ENCODE measurements at places on chromosomes 2 and 18. TPM values are rescaled to one million over a fixed set of nuclear protein-coding genes. Genes with fewer than 3 reads are reported as not detected.

- no peak for DNase-seq
These were observed 25.6 kb downstream of the GCA start for GRCh38 chr2:162369551-162369950.

GRCh38 chr2:32702303-32703064 is 74.6 kb downstream of the TTC27 start:
- no peak for DNase-seq

GRCh38 chr2:160472839-160473251 is 20.8 kb downstream of the RBMS1 start:
- DNase-seq = no peak

DNA sequence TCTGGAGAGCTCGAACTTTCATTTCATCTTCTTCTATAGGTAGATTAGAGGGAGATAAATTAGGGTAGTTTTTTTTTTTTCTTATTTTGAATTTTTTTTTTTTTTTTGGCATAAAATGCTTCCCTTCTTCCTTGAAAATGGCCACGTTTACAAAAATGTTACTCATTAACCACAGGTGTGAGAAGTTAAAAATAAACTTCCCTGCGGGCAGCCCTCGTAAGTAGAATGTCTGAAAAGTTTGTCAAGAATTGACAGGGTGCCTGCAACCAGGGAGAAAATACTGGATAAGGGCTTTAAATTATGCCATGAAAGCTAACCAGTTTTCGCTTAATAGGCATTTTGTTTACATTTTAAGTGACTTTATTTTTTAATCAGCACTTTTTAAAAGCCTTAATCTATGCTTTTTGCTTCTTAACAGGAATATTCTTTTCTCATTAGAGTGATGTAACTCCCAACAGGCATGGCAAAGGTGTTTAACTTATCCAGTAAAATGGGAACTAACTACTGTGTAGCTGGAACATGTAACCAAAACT is 4.2 kb upstream of the FN1 start:
- no peak for DNase-seq

DNA sequence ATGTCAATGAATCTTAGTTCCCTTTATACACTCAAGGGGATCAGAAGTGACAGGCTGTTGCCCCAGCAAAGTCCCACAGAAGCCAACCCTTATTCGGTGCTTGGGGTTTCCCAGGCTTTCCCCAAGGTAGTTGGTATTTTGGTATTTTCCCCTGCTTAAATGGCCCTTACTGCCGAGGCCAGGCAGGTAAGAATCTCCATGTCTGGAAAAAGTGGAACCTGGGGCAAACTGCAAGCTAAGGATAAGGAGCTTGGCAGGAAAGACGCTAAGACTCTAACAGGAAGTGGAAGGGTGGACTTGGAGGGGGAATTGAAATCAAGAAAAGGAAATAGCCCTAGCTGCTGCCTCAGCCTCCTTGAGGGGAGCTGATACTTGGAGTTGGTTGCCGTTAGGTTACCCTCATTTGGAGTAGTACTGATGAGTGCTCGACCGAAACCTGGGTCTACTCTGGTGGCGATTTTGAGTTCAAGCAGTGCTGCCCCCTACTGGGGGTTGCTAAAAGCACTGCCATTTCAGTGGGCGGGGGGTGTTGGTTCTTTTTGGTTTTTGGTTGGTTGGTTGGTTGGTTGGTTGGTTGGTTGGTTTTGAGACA is 3.3 kb upstream of the GPBAR1 start:
- no peak for DNase-seq

GRCh38 chr2:169561364-169561763 is 12.3 kb downstream of the FASTKD1 start:
- DNase-seq = no peak

DNA sequence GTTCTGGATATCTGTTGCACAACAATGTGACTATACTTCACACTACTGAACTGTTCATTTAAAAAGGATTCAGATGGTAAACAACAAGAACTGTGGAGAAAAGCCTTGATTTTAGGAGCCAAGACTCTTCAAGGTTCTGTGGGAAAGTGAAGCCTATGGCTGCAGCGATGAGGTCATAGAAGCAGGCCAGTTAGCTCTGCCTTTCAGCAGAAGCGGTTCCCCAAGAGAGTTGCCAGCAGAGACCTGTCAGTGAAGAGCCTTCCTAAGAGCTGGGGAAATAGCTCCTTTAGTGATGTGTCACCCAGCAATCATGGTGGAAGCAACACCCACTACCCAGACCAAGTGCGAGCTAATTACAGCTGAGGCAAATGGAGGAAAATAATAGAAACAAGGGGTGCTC is 346.5 kb upstream of the ETAA1 start:
- no peak for DNase-seq

- DNase-seq = no peak
These were observed 9.0 kb upstream of the CIB4 start for GRCh38 chr2:26649992-26650712.

DNA sequence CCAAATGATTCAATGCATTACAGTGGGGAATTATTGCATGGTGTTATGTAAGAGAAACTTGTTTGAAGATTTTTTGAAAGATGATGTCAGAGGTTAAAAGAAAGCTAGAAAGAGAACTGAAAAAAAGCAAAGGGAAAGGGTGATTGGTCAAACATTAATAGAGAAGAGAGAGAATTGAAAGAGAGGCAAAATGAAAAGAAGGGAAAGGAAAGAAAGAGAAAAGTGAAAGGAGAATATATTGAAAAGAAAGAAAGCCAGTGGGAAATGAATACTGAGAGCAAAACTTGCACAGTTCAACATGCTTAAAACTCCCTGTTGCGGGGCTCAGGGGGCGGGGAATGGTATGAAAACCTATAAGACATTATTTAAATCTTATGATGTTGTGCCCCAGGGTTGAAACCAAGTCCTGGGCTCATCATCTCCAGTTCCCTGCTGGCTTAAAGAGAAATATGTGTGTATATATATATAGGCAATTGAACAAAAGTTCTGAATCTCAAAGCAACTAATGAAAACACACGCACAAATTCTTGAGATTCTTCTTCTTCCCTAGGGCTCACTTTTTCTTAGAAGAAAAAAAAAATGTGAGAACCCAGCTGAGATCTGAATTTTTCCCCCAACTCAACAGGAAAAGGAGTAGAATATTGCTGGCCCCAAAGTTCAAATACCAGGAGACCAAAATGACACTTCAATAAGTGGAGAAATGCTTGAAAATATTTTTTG is 2045.9 kb upstream of the CELF4 start:
- no peak for DNase-seq

- peak; percentile 37 for DNase-seq
These were observed 28.1 kb downstream of the ARHGAP25 start for GRCh38 chr2:68762665-68763064.

- DNase-seq = no peak
These were observed 27.4 kb upstream of the TTC32 start for GRCh38 chr2:19929226-19929625.

- DNase-seq = no peak
These were observed 2.6 kb upstream of the TBC1D8 start for GRCh38 chr2:101153787-101154186.

DNA sequence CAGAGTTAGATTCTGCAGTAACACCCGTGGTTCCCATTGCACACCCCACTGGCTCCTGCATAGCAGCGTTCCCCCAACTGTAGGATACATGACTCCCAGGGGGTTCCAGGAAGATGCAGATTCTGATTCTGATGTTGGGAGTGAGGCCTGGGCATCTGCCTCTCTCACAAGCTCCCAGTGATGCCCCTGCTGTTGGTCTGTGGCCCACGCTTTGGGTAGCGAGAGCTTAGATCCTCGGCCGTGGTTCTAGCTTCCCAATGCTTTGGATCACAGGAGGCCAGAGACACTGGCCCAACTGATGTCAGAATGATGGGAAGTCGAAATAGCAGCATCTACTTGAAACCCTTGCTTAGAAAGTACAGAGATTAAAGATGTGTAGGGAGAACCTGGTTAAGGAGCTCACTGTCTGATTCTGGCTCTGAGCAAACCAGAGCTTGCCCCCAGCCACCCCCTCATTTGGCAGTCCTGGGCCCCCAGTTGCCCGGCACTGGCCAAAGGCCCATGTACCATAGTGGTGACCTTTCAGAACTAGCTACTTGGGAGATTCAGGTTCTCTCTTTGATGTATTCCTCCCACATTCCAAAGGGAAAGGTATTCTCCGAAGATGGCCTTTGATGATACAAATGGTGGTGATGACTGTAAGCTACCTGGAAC is 197.5 kb downstream of the FAM210A start:
- DNase-seq = no peak

DNA sequence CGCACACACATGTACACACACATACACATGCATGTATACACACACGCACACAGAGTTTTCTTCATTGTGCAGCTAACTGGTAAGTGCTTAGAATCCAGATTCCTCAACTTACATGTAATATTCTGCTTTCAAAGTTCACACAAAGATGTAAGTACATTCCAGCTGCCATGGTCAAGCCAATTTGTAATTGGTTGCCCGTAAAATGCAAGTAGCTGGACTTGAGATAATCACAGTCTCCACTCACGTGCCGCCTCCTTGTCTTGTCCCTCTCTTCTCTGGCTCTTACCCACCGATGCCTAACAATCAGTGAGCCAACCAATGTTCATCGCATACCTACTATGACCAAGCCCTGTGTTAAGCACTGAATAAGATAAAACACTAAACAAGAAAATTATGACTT is 77.8 kb downstream of the SOCS6 start:
- DNase-seq = no peak

- DNase-seq = no peak
These were observed 121.0 kb upstream of the SLC39A10 start for GRCh38 chr2:195535911-195536522.

DNA sequence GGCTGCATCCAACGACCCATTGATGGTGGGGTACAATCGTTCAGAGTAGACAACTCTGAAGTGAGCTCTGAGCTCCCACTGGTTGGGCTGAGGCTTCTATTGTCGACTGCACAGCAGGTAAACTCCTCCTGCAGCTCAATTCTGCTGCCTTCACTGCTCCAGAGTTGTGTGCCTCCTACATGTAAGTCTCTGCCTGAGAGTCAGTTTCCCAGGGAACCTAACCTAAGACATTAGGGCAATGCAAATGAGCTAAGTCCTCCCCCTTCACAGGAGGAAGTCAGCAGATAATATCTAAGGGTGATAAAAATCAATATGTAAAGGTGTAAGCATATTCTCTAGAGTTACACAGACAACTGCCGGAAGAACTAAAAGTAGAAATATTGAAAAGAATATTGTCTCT is 22.5 kb upstream of the ACYP2 start:
- DNase-seq = no peak

- no peak for DNase-seq
These were observed 284.8 kb downstream of the MREG start for GRCh38 chr2:215728504-215729065.

- no peak for DNase-seq
These were observed 361.2 kb upstream of the GALNT5 start for GRCh38 chr2:156896294-156896693.

- DNase-seq = no peak
These were observed 159.7 kb upstream of the CCDC195 start for GRCh38 chr2:224875841-224876240.

DNA sequence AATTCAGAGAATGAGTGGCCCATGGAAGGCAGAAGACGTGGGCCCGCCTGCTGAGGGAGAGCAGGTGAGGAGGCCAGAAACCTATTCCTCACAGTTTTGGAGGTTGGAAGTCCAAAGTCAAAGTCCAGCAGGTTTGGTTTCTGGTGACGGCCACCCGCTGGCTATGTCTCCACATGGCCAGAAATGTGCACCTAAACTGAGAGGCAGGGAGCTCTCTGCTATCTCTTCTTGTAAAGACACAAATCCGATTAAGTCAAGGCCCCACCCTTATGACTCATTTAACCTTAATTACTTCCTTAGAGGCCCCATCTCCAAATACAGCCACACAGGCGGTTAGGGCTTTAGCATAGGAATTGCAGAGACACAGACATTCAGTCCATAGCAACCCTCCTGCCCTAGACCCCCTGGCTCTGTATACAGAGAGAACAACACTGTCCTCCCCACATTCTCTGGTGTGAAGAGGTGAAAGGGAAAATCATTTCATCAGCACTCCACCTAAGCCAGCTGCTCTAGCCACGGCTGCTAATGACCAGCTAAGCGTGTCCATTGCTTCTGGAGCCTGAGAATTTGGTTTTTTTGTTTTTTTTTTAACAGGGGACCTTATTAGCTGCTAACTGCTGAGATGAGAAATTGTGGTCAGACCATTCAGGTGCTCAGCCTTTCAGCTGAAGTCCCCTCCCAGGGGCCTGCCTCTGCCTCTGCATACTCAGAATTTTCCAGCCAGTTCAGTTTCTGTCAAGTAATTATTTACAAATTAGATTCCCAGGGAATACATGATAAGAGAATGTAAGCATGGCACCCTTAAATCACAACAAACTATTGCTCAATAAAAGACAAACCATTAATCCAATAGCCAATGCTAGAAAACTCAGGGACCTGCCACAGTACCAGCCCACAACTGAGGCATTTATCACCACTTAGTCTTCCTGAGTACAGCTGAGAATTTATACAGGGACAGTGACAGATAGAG is 368.7 kb upstream of the ID2 start:
- DNase-seq = no peak

GRCh38 chr2:166170356-166170755 is 42.5 kb upstream of the SCN1A start:
- DNase-seq = no peak

DNA sequence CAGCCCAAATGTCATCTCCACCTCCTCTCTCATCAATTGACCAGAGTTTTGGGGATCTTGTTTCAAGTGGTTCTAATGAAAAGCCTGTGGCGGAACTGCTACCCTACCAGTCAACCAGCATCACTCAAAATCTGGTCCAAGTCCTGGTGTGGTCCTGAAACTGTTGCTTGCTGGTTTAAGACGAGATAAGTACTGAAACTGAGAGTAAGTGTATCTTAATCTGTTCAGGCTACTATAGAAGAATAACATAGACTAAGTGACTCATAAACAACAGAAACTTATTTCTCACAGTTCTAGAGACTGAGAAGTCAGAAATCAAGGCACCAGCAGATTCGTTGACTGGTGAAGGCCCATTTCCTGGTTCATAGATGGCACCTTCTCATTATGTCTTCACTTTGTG is 879 bp upstream of the GALNT5 start:
- DNase-seq = no peak

- no peak for DNase-seq
These were observed 48.2 kb upstream of the FOXI3 start for GRCh38 chr2:88500691-88501090.

SERPINB10 gene
- not detected for total RNA-seq

TDRD15 gene
- total RNA-seq = not detected

TMEFF2 gene
- total RNA-seq = 0.04 TPM

CCL20 gene
- 1.1 TPM for total RNA-seq

BAZ2B gene
- 81.9 TPM for total RNA-seq

TGFA gene
- 0.26 TPM for total RNA-seq

HOXD12 gene
- not detected for total RNA-seq

ERBB4 gene
- total RNA-seq = 0.07 TPM

TMEM247 gene
- not detected for total RNA-seq

HES6 gene
- total RNA-seq = 6.6 TPM

ASB18 gene
- not detected for total RNA-seq

All from pulmonary artery endothelial cell (primary cell).